ENCODE measurements at places on chromosomes 1 and 21.

DNA sequence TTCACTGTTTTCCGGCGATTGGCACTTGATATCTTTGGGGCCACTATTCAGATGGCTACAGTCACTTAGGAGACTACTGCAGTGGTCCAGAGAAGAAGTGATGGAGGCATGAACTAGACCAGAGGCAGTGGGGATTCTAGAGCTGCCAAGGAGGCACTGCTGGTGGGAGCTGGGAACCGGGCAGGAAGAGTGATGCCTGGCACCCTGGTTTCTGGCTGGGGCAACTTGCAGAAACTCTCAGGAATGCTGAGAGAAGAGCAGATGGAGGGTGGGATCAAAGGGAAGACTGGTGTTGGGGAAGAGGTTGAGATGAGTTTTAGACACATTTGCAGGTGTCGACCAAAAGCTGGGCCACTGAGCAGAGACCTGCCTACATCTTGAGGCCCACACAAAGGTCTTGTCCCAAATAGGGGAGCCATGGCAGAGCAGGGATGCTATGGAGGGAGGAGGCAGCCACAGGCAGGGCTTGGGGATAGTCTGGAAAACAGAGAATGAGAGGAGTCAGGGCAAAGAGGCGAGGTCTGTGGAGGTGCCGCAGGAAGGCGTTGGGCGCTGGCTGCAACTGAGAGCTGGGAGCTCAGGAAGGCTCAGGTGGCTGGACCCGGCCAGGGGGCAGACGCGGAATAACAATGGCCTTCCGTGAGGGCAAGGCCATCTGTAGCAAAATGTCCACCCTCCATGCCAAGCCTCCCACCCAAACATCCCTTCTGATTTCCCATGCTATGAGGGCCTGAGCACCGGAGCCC is 118.9 kb downstream of the TOMM20 start:
- DNase-seq, result no peak

DNA sequence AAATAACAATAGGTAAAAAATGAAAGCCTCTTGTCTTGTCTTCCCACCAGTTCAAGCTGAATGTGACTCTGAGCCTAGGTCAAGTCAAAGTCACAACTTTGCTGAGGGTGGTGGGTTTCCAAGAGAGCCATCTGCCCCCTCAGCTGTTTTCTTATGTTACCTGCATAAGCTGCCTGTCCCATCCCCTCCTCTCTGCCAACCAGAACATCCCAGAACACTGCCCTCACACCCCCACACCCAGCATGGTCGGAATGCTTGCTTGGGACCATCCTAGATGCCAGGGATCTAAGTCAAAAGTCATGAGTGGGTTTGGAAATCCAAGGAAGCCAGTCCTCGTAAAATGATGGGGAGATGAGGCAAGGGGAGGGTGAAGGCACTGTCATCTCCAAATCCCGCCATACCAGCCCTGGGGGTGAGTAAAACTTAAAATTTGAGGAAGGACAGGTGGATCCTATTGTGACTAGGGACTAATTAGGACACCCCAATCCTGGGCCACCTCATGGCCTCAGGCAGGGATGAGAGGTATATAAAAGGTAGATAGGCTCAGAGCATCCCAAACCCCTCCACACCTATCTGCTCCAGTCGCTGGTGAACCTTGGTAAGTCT is at the start of gene SPRR5:
SPRR5 (plus strand) TSS at position 556 of the 606 bp plus-strand sequence. CDS start 1,349 bp downstream, outside the sequence.
- DNase-seq, result no peak

GRCh38 chr1:111219557-111220286 is 7.8 kb upstream of the CHI3L2 start:
- DNase-seq, result no peak

DNA sequence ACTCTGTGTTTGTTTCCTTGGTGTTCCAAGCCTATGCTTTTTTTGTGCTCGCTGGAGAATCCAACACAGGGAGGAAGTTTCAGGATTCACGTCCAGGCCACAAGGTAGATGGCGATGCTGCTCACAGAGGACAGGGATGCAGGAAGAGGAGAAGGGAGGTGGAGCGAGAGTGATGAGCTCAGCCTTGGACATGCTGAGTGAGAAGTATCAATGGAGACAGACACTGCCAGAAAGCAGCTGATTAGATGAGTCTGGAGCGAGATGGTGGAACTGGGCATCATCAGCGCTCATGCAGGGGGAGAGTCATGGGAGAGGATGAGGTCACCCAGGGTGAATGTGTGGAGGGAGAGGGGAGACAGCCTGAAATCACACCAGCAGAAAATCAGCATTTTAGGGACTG is 110.0 kb downstream of the GLUL start:
- no peak for DNase-seq

DNA sequence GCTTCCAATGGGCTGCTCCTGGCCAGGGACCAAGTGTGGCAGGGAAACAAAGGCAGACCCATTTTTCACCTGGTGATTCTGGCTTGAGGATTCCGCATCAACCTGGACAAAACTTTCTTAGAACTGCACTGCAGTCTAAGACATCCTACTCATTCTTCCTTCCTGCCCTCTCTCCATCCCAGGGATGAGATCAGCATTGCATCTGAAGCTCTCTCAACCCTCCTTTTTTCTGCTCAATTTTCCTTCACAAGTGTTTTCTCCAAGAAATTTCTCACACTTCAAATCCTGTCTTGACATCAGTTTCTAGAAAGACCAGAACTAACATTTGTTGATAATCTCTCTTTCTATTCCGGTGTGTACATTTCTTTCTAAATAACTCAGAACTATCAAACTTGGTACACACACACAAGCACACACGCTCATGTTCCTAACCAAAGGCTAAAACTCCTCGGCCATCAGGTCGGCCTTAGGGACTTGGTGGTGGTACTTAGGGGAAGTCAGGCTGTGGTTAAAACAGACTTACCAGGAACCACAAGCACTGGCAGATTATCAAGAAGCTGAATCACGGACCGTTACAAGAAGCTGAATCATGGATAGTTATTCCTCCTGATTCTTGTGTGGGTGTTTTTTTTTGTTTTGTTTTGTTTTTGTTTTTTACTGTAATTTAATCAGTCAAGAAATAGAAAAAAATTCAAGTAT is 21.0 kb upstream of the CXADR start:
- no peak for DNase-seq

DNA sequence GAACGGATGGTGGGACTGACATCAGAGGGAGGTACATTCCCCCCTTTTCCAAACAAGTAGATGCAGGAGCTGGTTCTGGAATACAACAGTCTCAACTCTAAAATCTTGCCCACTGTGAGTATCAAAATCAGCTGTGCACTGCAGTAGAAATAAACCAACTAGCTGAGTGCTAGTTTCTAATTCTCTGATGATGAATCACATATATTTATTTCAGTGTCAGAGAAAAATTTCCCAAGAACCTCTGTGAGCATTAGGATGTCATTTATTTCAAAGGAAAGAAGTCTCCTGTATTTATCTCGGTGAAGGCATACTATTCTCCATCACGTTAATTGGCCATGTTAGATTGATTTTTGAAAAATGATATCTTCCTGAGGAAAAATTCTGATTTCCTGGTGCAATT is 67.1 kb downstream of the LHX9 start:
- DNase-seq, result no peak

- no peak for DNase-seq
Measured at GRCh38 chr1:218324226-218324580, 20.9 kb upstream of the TGFB2 start.

GRCh38 chr1:240285540-240285939 is 193.9 kb downstream of the FMN2 start:
- DNase-seq, result no peak

GRCh38 chr1:235858766-235859165 is 7.9 kb downstream of the LYST start:
- DNase-seq, result no peak

- DNase-seq, result no peak
Measured at GRCh38 chr1:25031601-25031965, 101.5 kb upstream of the RUNX3 start.

GRCh38 chr1:67459068-67459467 is 28.9 kb upstream of the SERBP1 start:
- DNase-seq, result no peak

GRCh38 chr1:23657659-23658275 is 33.8 kb upstream of the RPL11 start:
- DNase-seq, result no peak

DNA sequence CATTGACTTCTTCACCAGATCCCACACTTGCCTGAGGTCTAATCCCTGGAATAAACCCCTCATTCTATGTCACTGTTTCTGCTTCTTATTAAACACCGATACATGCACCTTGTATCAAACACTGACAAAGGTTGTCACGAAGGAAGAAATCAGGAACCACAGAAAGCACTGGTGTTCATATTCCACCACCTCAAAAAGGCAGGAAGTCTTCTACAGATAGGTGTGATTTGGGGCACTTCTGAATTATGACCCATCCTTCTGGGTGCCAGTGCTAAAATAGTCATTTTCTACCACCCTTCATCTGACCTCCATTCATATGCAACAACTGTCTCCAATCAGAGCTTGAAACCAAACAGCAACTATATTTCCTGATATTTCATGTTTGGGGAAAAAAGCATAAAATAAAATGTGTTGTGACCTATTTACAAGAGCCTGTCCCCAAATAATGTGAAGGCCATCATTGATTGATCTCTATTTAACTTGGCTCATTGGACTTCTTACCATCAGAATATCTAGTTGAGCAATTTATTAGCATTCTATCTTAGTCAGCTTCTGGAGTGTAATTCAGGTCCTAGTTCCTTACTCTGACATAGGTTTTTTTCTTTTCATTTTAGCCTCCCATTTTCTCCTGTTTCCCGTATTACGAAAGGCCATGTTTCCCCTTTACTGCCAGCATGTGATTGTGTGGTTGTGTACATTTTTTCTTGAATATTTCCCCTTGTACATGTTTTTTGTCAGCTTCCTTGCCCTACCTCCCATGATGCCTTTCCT is 43.1 kb downstream of the DUSP10 start:
- no peak for DNase-seq
